NCI-H460 (cell line): ENCODE measurements at places on chromosomes 7 and 10.

- no peak for DNase-seq
Observed at GRCh38 chr10:45456822-45457221, 82.8 kb downstream of the ALOX5 start.

- DNase-seq: no peak
Observed at GRCh38 chr10:7411671-7412128, 866 bp upstream of the SFMBT2 start.

DNA sequence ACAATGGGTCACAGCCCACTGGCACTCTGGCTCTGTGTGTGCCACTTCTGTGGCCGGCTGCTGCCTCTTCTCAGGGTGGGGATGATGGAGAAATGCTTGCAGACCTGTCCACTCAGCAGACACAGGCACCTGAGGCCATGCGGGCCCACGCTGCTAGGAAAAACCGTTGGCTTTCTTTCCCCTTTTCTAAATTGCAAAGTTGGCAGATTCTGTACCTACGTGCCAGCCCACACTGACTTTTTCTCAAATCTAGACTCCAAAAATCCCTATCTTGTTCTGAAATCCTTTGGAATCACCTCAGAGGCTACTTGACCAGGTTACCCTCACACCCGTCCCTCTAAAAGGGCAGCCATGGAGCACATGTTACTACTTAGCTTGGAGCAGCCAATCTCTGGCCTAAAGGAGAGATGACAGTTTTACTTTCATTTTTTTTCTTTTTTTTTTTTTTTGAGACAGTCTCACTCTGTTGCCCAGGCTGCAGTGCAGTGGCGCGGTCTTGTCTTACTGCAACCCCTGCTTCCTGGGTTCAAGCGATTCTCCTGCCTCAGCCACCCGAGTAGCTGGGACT is 99.4 kb downstream of the RNF216 start:
- no peak for DNase-seq

- DNase-seq: no peak
Observed at GRCh38 chr7:66183700-66184099, 21.4 kb upstream of the TPST1 start.

- no peak for DNase-seq
Observed at GRCh38 chr10:127398140-127398970, 150.8 kb upstream of the NPS start.
